ENCODE measurements at places on chromosomes 1 and 21.

DNA sequence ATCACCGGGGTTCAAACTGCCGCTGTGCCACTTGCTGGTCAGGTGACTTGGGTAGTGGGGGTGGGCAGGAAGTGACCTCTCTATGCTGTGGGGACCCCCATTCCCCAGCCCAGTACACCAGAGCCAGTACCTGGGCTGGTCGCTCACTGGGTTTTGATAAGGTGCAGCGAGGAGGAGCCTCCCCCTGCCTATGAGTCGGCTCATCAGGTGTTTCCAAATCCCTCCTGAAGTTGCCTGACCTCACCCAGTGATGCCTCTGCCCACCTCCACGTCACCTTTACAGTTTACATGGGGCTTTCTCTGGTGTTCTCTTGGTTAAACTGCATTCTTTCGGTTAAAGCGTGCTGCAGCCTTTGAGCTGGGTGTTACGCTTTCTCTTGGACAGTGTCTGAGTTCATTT lies 58.2 kb downstream of the ARHGEF10L start:
- no peak for DNase-seq

DNA sequence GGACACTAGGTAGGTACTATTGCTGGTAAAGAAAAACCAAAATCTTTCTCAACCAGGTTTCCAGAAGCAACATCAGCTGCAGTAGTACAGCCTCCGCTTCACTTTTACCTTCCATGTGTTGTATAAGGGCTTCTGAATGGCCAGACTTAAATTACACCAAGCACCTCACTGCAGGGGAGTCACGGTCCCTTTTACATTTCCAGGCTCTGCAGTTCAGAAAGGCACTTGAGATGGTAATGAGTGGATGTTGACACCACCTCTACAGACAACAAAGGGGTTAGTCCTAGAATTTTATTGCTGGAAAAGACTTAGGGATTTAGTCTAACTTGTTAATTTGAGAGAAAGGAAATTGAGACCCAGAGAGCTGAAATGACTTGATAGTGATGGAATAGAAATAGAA lies 12.0 kb upstream of the DUSP12 start:
- no peak for DNase-seq

- no peak for DNase-seq
Measured at GRCh38 chr1:60895252-60895651, 187.1 kb upstream of the NFIA start.

DNA sequence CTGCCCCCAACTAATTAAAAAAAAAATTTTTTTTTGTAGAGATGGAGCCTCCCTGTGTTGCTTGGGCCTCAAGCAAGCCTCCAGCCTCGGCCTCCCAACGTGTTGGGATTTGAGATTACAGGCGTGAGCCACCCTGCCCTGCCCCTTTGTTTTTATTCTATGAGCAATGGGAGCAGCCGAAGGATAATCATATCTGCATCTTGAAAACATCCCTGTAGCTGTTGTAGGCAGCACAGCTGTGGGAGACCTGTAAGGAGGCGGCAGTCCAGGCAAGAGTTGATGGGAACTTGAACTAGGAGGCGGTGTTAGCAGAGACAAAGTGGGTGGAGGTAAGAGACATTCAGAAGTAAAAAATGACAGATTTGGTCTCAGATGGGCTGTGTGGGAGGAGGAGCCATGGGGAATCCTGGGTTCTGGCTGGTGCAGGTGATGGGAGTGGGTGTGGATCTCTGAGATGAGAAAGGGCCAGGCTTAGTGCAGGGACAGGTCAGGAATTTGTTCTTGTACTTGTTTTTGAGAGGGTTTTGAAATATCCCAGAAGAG lies 31.3 kb downstream of the STUM start:
- no peak for DNase-seq

DNA sequence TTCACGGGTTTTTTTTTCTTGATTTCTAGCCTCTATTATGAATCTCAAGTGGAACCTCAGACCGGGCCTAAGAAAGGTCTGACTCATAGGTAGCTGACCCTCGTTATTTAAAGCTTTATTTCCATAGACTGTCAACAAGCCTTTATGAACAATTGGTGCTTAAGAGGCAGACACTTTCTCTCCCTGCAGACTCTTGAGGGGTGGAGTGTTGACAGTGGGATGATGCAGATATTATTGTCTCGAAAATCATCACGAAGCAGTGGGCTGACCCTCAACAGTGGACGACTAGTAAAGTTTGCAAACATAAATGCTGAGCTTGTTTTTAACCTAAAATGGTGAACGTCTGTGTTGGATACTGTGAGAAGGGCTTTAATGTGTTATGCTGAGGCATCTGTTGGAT lies 1.8 kb downstream of the SFT2D2 start:
- DNase-seq = no peak

DNA sequence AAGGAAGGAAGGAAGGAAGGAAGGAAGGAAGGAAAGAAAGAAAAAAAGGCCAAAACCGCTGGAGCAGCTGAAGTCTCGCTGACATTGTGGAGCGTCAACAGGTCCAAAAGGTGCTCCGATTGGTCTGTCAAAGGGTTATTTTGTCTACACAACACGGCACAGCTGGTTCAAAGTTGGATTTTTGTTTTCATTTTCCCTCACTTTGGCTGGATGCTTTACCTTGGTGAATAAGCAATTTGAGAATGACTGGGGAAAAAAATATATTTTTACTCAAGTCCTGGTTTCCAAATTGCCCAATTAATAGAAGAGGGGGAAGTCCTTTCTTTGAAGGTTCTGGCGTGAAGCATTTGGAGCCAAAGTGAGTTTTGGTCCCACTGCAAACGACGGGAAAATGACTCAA lies 19.3 kb upstream of the PAX7 start:
- no peak for DNase-seq

DNA sequence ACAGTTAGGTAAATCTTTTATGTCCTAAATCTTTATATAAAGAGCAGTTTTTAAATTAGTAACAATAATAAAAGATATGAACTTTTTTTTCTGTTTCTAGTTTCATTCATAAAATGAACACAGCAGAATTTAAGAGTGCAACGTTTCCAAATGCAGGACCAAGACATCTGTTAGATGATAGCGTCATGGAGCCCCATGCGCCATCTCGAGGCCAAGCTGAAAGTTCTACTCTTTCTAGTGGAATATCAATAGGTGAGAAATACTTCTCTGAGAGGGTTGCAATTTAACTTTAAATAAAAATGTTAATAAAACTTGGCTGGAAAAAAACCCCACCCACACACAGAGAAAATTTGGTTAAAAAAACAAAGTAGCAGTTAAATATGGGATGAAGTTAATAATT lies 15.0 kb upstream of the ANGPTL1 start:
- DNase-seq = no peak

GRCh38 chr21:15631342-15631741 lies 98.4 kb upstream of the USP25 start:
- DNase-seq = no peak

DNA sequence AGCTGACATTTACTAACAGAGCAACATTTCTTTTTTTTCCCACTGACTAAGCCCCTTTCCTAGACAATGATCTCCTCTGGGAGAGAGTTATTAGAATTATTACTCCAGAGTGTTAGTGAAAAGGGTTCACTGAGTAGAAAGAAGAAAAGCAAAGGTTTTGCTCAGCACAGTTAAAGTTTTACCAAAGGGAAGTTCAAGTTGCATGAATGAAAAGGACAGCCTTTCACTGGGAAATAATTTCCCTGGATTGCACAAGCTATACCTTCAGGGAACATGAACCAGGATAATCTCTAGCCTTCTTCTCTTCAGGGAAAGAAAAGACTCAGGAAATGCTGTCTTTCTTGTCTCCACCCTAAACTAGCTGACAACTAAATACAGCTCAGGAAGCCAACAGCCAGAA lies 71.4 kb upstream of the ESRRG start:
- DNase-seq = no peak

GRCh38 chr1:108699375-108700332 lies 7.5 kb downstream of the PRPF38B start:
- no peak for DNase-seq

DNA sequence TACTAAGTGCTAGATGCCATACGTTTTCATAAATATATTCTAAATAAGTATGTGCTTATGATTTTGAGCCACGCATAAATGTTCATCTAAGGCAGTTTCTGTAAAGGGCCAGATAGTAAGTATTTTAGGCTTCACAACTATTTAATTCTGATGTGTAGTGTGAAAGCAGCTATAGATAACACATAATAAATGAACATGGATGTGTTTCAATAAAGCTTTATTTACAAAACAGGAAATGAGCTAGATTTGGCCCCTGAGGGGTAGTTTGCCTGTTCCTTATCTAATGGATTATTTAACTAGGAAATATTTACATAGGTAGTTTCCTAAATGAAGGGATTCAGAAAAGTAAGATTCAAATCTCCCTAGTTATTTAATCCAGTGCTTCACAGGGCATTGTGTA lies 557.6 kb upstream of the PKN2 start:
- DNase-seq = no peak

DNA sequence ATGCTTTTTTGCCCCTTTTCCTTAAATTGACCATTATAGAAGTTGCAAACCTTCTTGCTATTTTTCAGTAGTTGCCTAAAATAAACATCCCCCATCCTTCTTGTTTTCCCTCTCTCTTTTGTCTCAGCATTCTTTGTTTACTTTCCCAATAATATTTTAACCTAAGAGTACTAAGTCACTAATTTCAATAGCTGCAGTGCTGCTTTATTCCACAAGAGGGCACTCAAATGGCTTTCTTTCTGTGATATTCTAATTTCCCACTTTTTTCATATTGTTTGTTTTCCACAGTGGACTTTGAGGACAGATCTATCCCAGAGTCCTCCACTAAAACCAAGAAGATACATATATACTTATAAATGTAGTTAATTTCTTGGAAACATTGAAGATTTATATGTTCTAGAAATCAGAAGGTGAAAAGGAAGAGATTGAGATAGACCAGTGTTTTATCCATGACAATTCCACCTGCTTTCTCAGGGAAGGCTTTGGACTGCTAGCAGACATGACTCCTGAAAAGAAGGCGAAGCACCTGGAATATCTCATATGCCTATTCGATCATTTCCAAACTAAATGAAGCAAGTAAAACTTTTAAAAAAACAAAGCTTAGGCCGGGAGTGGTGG lies 104.8 kb upstream of the GRIK1 start:
- no peak for DNase-seq

DNA sequence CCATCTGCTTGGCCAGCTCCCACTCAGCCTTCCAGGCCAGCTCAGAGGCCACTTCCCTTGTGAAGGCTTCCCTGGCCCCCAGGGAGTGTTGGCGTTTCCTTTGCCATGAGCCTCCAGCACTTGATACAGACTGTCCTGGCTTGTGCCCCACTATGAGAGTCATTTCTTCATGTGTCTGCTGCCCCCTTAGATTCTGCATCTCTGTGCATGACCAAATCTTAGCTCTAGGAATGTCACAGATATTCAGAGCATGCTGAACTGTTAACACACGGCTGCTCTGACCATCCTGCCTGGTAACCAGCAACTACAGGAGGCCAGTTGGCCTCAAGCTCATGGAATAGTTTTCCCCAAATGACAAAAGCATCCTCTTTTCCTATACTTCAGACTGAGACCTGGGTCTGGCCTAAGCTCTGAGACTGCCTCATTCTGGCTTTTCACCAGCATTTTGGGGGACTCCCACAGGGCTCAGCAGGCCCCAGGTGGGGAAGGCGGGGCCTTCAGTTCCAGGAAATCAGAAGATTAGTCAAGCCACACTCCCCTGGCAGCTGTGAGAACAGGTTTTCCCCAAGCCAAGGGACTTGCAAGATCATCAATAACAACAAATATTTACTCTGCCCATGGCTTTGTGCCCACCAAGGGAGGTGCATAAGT lies 182.6 kb upstream of the EDN2 start:
- no peak for DNase-seq

DNA sequence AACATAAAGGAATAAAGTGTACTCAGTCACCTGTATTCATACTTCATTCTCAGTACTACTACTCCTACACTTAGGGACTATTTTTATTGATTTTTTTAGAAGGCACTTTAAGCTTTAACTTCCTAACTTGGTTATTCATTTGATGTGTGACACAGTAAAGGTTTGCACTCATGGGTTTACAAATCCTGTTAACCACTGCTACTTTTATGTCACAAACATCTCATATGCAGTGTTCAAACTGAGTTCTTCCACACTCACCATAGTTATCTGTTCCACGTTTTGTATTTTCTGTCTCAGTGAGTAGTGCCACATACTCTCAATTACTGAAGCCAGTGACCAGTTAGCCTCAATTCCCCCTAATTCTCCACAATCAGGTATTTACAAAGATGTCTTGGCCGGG lies 33.2 kb downstream of the RCOR3 start:
- no peak for DNase-seq

GRCh38 chr21:38254970-38255369 lies 1.8 kb upstream of the KCNJ15 start:
- no peak for DNase-seq

DNA sequence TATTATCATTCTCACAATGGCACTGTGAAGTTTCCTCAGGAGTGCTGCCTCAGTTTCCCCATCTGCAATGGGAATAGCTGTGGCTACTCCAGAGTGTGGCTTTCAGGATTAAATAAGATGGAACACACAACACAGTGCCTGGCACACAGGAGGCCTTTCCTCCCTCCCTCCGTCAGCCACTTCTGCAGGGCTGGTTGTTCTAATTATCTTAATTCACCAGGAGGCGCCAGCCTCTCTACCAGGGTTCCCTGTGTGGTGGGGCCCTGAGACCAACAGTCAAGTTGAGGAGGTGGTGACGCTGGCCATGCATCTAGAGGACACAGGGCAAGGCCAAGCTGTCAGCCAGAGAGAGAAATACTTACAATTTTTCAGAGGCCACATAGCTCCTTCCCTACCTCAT lies 6.3 kb upstream of the FOXO6 start:
- DNase-seq = no peak

GRCh38 chr1:162633081-162633762 lies 958 bp downstream of the DDR2 start:
- DNase-seq = no peak

Data from thoracic aorta (tissue), 2 donors.